ENCODE measurements at places on chromosomes 4 and X.

DNA sequence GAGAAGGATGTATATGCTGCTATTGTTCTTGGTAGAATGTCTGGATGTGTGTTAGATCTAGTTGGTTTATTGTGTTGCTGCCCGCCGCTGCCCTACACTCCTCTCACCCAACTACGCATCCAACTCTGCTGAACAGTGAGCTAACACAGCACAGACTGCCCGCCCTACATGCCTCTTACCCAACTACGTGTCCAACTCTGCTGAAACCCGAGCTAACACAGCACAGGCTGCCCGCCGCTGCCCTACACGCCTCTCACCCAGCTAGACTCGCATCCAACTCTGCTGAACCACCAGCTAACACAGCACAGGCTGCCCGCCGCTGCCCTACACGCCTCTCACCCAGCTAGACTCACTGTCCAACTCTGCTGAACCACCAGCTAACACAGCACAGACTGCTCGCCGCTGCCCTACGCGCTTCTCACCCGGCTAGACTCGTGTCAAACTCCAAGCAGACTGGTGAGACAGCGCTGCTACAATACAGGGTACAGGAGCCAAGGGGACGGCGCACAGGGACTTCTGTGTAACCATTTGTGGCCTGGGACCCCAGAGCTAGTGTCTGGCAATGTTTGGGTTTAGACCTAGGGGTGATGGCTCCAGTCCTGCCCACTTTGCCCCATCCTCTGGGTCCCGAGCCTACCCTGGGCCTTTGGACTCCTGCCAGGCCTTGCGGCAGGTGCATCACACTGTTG lies 11.6 kb upstream of the CTBP1 start:
- DNase-seq, result no peak

DNA sequence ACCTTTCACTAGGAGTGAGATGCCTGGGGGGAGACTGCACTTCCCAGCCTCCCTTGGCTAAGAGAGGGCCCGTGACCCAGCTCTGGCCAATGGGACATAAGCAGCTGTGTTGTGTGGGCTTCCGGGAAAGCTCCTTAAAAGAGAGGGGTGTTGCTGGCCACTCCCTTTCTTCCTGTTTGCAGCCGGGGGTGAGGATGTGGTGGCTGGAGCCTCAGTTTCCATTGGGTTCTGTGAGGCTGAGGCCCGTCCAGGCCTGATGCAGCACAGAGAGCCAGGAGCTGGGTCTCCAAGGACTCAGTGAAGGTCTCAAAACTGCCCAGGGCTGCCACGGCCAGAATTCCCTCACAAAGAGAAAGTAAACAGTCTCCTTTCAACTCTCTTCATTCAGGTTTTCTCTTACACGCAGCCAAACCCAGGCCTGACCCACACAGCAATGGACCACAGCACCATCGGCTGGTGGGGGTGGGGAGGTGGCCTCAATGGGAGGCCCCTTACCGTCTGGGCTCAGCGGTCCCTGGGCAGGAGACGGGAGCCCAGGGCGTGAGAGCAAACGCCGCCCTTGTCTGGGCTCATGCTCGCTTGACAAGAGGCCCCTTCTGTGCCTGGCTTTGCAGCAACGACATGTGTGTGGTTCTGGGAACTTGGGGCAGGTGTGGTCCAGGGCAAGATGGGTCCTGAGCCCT lies 6.6 kb downstream of the NKX1-1 start:
- no peak for DNase-seq

DNA sequence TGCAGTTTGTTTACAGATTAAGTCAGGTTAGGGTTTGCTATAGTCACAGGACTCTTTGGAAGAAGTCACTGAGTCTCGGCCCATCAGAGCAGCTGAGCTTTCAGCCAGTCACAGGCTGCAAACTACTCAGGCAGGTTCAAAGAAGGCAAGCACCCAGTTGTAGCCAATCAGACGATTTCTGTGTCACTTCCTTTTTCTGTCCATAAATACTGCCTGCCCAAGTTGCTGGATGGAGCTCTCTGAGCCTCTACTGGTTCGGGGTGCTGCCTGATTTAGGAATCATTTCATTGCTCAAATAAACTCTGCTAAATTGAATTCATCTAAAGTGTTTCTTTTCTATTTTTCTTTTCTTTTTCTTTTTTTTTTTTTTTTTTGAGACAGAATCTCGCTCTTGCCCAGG lies 7.3 kb upstream of the SH3BP2 start:
- no peak for DNase-seq

- DNase-seq, result no peak
These were observed 19.1 kb upstream of the PLAC1 start for GRCh38 chrX:134677332-134677731.

GRCh38 chrX:13815664-13816063 lies 1.2 kb downstream of the GPM6B start:
- no peak for DNase-seq

DNA sequence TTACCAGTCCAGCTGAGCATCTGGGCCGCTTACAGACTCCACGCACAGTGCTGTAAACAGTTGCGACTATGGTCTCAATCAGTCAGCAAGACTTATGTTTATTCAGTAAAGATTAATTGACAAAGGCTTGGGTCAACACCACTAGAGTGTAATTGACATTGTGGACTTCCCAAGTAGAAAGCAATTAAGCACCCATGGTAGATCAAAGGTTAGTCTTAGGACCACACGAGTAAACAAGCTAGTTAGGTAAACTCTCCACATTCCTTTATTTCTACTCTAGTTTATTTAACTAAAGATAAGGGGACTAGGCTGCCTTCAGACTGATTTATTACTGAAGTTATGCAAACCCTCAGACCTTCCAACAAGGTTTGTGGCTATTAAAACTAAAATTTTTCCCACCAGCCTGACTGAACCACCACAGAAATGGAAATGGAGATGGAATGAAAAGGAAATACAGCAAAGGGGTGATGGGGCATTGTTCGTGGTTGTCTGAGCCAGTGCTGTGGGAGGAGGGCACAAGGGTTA lies 44.2 kb downstream of the MTHFD2L start:
- no peak for DNase-seq

GRCh38 chrX:29419774-29420553 lies 795.4 kb upstream of the MAGEB2 start:
- DNase-seq, result no peak

DNA sequence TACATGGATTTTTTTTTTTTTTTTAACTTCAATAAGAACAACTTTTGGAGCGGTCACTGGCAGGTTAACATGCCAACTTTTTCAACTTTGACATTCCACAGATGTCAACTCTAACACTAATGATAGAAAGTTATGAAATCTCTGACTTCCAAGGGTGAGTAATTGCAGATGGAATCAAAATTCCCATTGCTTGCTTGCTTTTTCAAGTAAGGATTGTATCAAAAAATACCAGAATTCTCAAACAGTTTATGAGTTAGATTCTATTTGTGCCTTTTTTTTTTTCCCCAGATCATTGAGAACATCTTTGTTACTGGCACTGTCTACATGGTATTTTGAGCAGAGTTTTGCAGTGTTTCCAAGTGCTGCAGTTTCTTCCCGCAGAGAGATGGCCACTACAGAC lies 50.3 kb upstream of the OTUD4 start:
- no peak for DNase-seq

DNA sequence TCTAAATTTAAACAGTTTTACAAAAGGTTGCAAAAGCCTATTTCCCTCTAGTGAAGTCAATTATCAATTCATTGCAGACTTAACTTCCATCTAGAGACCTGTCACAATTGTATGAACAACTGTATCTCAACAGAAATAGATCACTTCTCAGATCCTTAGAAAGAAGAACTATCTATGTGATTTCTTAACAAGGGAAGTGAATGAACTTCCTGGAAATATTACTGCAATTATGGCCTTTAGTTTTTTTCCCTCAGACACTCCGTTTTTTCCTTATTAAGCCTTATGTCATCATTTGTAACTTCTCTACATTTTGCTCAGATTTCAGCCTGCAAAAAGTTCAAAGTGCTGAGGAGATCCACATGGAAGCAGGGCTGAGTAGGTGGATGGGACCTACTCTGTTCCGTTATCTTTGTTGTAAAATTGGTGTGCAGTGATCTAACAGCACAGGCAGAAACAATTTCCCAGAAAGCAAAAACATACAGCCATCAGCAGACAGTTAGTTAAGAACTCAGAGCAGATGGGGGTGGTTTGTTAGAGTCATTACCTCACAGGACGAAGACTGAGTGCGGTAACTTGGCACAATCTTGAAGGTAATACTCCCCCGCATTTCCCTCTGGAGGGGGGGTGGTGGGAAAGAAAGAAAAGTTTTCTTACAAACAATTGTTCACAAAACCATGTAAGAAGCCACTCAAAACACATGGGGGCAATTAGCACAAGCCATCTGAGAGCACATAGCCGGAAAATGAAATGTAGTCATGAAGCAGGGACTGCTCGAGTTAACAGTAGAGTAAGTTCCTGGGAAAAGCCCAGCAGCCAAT lies 112.3 kb downstream of the NYX start:
- DNase-seq, result no peak

DNA sequence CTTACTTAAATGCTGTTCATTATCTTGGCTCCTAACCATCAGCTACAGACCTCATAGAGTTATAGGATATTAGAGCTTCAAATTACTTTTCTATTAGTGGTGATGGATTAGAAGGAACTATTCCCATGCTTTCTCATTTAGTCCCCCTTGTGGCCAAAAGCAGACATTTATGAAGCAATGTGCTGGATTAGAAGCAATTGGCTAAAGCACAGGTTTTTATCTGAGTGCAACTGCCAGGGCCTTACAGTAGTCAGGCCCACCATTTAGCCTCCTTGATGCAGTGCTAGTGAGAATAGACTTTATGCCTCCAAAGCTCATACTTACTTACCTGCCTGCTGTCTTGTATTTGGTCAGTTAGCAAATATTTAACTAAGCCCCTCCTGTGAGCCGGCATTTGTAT lies 93.0 kb downstream of the TSPAN7 start:
- no peak for DNase-seq

DNA sequence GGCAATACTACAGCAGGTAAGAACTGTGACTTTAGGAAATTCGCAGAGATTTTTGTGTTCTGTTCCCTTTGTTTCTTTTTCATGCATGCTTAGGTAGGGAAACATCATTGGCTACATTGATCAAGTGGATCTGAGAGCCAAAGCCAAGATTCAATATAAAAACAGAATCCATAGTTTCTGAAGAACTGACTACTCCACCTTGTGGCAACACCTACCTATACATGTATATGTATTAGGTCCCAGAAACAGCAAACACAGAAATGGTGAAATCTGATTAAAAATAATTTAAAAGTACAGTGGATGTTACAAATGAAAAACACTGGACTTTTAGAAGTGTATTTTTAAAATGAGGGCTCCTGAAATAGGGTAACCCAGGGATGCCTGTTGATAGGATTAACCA lies 322.6 kb upstream of the MAOA start:
- no peak for DNase-seq

DNA sequence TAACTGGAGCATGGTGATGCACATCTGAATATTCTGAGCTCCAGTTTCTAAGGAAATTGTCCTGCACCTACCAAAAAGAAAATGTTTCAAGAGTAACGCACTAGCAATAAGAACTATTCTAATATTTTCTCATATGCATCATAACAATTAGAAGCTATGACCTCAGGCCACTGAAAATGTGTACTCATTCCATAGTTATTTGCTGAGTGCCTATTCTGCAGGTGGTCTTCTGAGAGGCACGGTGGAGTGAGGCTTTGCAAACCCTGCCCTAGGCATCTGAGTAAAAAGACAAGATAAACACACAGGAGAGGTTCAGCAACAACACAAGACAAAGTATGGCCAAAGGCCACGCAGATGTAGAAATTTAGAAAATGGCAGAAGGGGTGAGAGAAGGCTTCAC lies 23.7 kb downstream of the SLC10A6 start:
- no peak for DNase-seq

GRCh38 chr4:167339781-167340180 lies 105.5 kb upstream of the SPOCK3 start:
- no peak for DNase-seq

GRCh38 chr4:7805533-7806337 lies 133.9 kb downstream of the AFAP1 start:
- DNase-seq, result no peak

DNA sequence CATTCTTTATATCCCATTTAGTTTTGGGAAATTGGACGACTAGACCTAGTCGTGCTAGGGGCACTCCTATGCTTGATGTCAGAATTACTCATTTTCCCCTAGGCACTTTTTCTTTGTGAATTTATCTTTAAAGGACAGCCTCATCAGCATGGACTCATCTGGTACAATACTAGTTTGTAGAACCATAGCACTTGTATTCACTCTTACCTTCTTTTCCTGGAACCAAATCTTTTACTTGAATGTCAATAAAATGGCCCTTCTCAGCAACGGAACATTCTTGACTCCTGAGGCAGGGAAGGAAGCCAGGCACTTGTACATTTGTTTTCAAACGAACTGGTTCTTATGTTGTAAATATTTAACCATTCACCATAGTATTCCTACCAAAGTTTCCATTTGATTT lies 187.1 kb downstream of the SHROOM3 start:
- DNase-seq, result no peak

GRCh38 chr4:55132775-55133174 lies 7.4 kb upstream of the KDR start:
- DNase-seq, result no peak

GRCh38 chr4:76074468-76074867 lies at the start of gene ART3:
TSS of gene ART3 (plus strand) at chr4:76074709. CDS start at chr4:76075890, 1,181 bp downstream.
- DNase-seq, result no peak

DNA sequence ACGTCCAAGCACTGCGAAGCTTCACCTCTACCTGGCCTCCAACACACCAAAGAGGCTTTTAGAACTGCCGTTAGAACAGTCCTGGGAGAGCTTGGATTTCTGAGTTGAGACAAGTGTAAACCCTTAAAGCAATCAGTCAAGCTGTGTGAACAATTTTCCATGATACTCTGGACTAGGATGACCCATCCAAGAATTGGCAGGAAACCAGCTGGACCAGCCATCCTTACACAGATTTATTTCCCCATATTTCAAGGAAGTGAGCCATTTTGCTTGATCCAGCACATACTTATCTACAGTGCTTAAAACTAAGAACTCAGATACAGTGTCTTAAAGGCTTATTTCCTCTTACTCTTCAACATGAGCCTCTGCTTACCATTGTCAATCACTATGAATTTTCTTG lies 340.7 kb upstream of the HS3ST1 start:
- DNase-seq, result no peak

GRCh38 chr4:97457253-97457652 lies 686.0 kb downstream of the STPG2 start:
- no peak for DNase-seq

GRCh38 chr4:114642173-114642780 lies 43.7 kb downstream of the UGT8 start:
- DNase-seq, result no peak

GRCh38 chr4:113687067-113687718 lies 74.3 kb downstream of the CAMK2D start:
- no peak for DNase-seq

- DNase-seq, result no peak
These were observed 544.3 kb upstream of the CNKSR2 start for GRCh38 chrX:20829665-20830491.

GRCh38 chr4:65724973-65725372 lies 54.7 kb upstream of the EPHA5 start:
- DNase-seq, result no peak

DNA sequence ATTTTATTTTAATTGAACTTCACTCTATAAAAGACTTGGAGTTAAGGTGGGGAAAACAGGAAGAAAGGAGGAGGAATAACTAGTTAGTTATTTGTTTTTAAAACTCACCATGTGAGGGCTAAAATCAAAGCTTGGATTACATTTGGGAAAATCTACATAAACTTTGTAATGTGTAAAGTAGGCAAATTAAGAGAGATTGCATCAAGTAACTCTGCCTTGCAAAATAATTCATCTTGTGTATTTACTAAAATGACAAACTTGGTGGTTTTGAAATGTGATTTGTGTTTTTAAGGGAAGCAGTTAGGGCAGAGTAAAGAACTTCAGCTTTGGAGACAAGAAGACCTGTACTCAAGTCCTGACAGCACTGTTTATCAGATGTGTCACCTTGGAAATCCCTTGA lies 43.3 kb upstream of the RASSF6 start:
- no peak for DNase-seq

Data from effector CD8-positive, alpha-beta T cell (primary cell).